ENCODE measurements at places on chromosomes 12 and 14. TPM values are rescaled to one million over a fixed set of nuclear protein-coding genes. Genes with fewer than 3 reads are reported as not detected.

SCN8A gene
- 0.39 TPM for total RNA-seq

DNA sequence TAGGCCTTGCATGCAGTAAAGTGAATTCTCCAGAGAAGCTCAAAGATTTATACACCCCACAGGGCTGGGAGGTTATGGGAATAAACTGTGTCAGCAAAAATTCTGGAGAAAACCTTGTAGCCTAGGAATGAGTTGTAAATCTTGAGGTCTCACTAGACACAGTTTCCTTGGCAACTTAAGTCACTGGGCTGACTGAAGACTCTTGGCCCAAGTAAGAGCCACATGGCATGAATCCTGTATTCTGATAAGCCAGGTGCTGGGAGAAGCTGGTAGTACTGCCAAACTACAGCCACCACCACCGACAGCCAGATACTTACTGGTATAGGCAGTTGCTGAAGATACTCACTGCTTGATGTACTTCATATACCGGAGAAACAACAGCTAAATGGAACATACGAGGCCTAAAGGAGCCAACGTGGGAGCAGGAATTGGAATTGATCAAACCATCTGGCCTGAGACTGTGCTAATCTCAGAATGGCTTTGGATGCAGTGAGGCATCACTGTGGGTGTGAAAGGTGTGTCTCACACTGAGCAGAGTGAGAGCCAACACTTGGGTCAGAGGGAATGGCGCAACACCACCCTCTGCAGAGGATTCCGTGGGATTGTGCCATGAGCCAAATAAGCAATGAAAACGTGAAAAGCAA lies 102.8 kb upstream of the TMCC3 start:
- no peak overlapping the region for H3K27ac ChIP-seq
- H3K36me3 ChIP-seq = no peaks in the 10 kb centered on the region
- H3K4me1 ChIP-seq = no peaks in the 10 kb centered on the region
- no peak overlapping the region for H3K4me3 ChIP-seq
- DNase-seq = no peak

GRCh38 chr12:84117190-84117589 lies 795.4 kb downstream of the SLC6A15 start:
- H3K36me3 ChIP-seq = no peaks in the 10 kb centered on the region
- no peak for DNase-seq
- H3K27ac ChIP-seq = no peak overlapping the region
- no peak overlapping the region for H3K4me3 ChIP-seq
- no peaks in the 10 kb centered on the region for H3K27me3 ChIP-seq

MYO1H gene
- not detected for total RNA-seq

SLC10A1 gene
- total RNA-seq = not detected

DNA sequence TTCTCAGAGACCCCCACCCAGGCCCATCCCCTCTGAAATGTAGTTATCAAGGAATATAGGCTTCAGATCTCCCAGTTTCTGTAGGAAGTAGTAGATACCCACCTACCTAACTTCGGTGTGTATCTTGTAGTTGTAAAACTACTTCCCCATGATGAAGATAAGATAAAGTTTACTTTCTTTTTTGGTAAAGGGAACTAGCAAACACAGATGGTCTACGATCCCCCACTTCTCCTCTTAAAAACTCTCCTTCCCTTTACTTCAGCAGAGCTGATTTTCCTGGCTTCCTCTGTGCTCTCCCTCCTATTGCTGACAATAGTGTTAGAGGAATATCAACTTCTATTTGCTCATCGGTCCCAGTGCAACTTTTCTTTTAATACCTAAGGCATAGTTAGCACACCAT lies 395.2 kb downstream of the RPL10L start:
- H3K4me3 ChIP-seq = no peak overlapping the region
- H3K27me3 ChIP-seq = no peaks in the 10 kb centered on the region
- H3K36me3 ChIP-seq = no peaks in the 10 kb centered on the region
- H3K27ac ChIP-seq = no peak overlapping the region

DNA sequence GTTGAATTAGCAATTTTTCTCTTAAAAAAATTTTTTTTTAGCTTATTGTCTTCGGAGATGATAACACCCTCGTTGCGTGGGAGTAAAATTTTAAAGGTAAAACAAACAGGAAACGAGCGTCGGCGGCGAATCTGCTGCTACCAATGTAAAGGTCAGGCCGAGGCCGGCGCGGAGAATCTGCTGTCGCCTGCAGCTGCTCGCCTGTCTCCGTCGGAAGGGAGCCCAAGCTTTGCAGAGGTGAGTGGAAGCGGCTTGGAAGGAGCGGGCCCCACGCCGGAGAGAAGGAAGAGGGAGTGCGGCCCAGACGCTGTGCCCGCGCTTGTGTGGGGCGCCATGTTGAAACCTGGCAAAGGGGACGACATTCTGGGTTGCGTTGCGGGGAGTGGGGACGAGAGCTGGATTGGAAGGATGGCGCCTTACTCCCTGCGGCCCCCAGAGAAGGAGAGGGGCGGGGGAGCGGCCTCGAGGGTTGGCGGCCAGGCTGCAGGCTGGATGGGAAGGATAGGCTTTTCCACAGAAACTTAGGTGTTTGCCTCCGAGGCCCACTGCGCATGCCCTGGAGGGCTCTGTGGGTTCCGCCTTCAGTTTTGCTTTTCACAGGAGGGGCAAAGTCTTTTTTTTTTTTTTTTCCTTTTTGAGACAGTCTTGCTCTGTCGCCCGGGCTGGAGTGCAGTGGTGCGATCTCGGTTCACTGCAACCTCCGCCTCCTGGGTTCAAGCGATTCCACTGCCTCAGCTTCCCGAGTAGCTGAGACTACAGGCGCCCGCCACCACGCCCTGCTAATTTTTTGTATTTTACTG lies at the start of gene SNRNP35:
SNRNP35 (plus strand) TSS at position 160 of the 800 bp plus-strand sequence. CDS start 7,402 bp downstream, outside the sequence.
- H3K27ac ChIP-seq = peak within 1 kb of the TSS; percentile 99
- H3K27me3 ChIP-seq = no peaks in the 10 kb centered on the region
- H3K36me3 ChIP-seq = peaks cover 22% of the 10 kb centered on the region
- peaks cover 15% of the 10 kb centered on the region for H3K4me1 ChIP-seq

DNA sequence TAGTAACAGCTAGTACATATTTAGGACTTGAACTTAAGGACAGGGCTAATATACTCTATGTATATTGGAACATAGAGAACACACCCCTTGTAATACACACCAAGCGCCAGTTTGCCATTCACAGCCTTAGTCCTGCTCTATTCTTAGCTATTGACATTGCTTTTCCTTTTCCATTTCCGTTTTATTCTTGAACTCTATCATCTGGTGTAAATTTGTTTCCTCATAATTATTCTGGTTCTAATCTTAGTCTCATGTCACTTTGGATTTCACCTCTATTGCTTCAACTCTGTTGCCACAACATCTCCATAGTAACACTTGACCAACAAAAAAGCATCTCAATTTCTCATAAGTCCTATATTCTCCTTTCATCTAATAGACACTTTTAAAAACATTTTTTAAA lies 225.7 kb downstream of the PHLDA1 start:
- peaks cover 13% of the 10 kb centered on the region for H3K27me3 ChIP-seq
- no peaks in the 10 kb centered on the region for H3K36me3 ChIP-seq
- H3K4me3 ChIP-seq = no peak overlapping the region
- no peaks in the 10 kb centered on the region for H3K4me1 ChIP-seq

DNA sequence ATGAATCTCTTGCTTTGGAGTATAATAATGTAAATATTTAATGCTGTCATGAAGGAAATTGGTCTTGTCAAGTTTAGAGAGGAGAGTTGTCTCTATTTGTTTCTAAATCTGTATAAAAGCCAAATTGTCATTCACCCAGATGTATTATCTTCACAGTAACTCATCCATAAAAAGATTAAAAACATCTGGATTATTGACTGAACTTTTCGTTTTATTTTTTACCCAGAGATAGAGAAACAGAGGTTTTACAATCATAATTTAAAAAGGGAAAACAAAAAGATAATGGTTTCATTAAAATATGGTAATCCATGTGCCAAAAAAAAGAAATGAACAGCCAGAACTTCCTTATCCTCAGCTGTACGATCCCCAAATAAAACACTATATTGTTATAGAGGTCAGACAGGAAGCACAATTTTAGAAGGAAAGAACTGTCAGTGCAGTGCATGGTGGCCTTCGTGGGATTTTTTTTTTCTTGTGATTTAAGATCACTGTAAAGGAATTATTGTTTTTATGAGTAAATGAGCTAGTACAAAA lies 125.9 kb downstream of the ACSS3 start:
- no peak overlapping the region for H3K4me3 ChIP-seq
- DNase-seq = no peak
- no peaks in the 10 kb centered on the region for H3K4me1 ChIP-seq
- no peaks in the 10 kb centered on the region for H3K36me3 ChIP-seq

TAMALIN gene
- total RNA-seq = 6.0 TPM

DNA sequence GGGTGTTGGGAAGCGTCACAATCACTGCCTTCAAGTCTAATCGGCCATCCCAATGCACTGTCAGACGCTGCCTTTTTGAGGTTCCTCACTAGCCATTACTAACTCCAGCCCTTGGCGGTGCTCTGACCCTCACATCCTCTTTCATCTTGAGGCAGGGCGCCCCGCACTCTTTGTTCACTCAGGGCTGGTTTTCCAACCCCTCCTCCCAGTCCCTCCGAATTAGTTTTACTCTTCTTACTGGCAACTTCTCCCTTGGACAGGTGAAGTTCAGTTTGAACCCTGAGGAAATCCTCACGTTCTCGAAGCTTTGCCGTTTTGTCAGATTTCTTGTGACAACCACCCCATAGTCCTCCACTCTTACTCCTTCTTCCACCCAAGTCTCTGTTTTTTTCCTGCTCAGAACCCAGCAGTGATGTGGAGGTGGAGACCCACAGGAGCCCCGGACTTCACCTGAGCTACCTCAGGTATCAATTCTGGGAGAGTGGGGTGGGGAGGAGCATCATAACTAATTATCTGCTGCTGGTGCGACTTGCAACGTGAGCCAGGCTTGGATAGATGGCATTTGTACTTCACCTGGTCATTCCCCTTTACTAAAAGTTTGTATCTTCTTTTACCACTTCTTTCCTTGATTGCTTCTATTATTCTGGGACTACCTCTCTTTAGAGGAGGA lies 757 bp downstream of the ZC3H10 start:
- H3K4me1 ChIP-seq = peaks cover 26% of the 10 kb centered on the region
- H3K4me3 ChIP-seq = peak overlapping the region; percentile 99
- H3K36me3 ChIP-seq = peaks cover 53% of the 10 kb centered on the region
- no peaks in the 10 kb centered on the region for H3K27me3 ChIP-seq

DHRS4 gene
- total RNA-seq = 22.5 TPM

NANOG gene
- not detected for total RNA-seq

- no peak overlapping the region for H3K4me3 ChIP-seq
- no peak for DNase-seq
- peaks cover 44% of the 10 kb centered on the region for H3K27me3 ChIP-seq
- no peaks in the 10 kb centered on the region for H3K36me3 ChIP-seq
Observed at GRCh38 chr12:67692966-67693365, 44.4 kb downstream of the DYRK2 start.

- DNase-seq = no peak
- no peaks in the 10 kb centered on the region for H3K4me1 ChIP-seq
- H3K27me3 ChIP-seq = no peaks in the 10 kb centered on the region
- no peaks in the 10 kb centered on the region for H3K36me3 ChIP-seq
Observed at GRCh38 chr12:114799574-114800487, 115.9 kb upstream of the TBX3 start.

DNA sequence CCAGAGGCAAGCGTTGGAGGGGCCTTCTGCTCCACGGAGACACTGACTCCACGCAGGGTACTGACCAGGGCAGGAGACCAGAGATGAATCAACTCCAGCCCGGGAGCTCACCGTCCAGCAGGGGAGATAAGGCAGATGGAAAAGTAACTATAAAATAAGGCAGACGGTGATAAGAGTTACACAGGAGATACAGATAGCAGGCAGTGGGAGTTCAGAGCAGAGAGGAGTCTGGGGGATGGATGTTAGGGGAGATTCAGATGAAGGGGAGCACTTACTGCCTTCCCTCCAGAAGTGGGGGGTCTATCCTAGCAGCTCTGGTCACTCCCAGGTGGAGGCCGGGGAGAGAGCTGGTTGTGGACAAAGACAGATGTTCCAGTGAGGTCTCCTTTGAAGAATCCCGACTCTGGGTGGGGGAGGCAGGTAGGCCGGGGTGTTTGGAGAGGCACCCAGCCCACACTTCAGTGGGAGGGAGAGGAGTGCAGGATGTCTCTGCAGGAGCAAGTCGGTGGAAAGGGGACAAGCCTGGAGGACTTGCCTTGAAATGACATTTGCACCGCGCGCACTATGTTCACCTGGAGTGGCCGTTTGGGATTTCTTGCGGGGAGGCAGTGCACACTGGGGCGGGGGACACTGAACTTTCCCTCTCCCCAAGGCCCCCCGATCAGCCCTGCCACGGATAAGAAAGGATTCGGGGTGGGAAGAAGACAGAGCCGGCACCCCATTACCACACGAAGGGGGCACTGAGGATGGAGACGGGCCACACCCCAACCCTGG lies 1.2 kb downstream of the PITPNM2 start:
- peaks cover 26% of the 10 kb centered on the region for H3K36me3 ChIP-seq
- H3K27ac ChIP-seq = peak overlapping the region; percentile 77
- H3K4me3 ChIP-seq = peak overlapping the region; percentile 84
- peaks cover 21% of the 10 kb centered on the region for H3K27me3 ChIP-seq
- DNase-seq = no peak

DNA sequence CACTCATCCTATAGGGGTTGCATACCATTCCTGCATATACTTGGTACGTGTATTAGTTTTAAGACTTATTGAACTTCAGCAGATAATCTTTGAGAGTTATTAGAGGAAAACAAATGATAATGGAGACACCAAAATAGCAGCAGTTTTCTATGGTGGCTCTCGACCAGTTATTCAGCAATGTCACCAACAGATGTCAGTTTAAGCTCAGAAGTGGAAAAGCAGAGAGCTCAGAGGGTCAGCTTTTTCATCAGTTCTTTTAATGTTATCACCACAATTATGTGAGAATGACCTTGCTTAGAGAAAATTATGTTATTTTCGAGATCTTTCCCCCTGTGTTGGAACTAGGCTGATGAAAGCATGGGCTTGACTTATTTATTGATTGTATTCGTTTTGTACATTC lies 32.0 kb downstream of the PTPN11 start:
- H3K27me3 ChIP-seq = no peaks in the 10 kb centered on the region
- DNase-seq = no peak
- H3K36me3 ChIP-seq = peaks cover 58% of the 10 kb centered on the region

GRCh38 chr12:1544996-1545700 lies 49.2 kb downstream of the FBXL14 start:
- no peaks in the 10 kb centered on the region for H3K4me1 ChIP-seq
- no peaks in the 10 kb centered on the region for H3K36me3 ChIP-seq
- no peak for DNase-seq
- H3K27ac ChIP-seq = no peak overlapping the region
- no peak overlapping the region for H3K4me3 ChIP-seq

PGAM5 gene
- total RNA-seq = 80.7 TPM

All from activated T-helper 2 cell treated with anti-CD3 and anti-CD28 coated beads, Interferon-gamma antibody, Interleukin-2, Interleukin-4, amounts not matched to agents 10 μg/mL and 5 μg/mL and 100 μg/mL, durations not matched to agents 14 hours and 24 hours and 36 hours (primary cell).